ENCODE measurements at places on chromosomes 6 and 20.
A peak's percentile ranks its signal among the peaks of the same experiment; 100 is the strongest.

DNA sequence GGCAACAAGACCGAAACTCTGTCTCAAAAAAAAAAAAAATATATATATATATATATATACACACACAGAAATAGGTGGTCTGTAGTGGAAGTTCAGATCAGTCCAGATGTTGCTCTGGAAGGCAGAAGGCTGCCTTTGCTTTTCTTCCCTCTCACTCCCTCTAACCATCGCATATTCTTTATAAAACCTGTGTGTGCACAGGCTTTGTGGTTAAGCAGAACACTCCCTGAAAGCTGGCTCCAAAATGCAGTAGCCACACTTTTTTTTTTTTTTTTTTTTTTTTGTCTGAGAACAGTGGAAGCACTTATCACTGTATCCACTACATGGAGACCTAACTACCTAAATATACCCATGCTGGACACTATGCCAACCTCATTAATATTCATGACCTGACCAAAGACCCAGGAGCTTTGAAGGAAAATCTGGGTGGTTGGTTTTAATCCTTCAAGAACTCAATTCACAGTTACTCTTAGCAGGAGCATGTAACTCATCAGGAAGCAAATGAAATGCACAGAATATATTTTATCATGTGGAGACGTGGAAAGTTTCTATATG, 20.0 kb upstream of the GFOD1 start:
- no peak for DNase-seq

- no peak for DNase-seq
Measured at GRCh38 chr6:106253172-106253571, 72.4 kb downstream of the ATG5 start.

DNA sequence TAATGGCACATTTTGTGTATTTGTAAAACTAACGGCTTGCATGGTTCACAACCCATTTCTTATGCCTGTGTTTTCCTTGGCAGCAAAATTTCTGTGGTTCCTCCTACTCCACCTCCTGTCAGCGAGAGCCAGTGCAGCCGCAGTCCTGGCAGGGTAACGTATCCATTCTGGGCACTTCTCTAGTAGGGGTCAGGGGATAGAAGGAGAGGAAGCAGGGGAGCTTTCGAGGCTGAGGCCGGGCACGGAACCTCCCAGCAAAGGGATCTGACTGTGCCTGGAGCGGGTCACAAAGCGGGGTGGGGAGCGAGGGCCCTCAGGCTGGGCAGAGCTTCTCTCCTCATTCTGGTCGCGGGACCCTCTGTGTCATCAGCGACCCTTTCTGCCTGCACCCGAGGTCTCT, 58.4 kb downstream of the SYTL3 start:
- no peak for DNase-seq

GRCh38 chr20:46058599-46059281, 29.7 kb downstream of the SLC12A5 start:
- no peak for DNase-seq

DNA sequence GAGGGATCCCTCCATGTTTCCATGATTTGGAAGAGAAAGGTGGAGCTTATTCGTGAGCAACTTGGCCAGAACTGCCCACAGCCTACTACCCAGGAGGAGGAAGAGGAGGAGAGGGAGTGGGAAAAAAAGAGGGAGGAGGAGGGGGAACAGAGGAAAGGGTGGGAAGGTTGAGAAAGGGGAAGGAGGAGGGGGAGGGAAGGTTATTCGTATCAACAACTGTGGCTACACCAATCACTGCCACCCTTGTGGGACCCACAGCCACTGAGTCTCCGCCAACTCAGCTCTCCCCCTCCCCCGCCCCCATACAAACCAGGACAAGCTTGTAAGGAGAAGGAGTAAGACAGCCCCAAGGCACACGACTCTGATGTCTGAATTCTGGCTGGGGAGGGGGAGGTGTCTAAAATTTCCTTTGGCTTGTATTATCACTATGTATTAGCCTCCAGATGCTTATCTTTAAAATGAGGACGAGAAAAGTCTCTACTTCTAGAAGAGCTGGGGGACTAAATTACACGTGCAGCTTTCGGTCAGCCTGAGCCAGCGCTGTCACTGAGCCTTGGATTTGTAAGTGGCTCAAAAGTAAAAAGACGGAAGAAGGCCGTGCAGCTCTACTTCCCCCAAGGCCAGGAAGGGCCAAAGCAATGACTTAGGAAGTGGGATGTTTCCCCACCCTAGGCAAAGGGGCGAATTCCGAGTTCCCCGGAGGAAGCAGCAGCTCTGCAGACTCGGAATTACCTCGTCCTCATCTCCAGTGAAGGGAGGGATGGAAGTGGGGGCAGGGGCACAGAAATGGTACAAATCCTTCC, 1.0 kb downstream of the FKBP1A start:
- no peak for DNase-seq

GRCh38 chr6:4774715-4775493, 1.3 kb upstream of the CDYL start:
- DNase-seq = no peak

- no peak for DNase-seq
Measured at GRCh38 chr20:1569415-1569881, 11.9 kb upstream of the SIRPD start.

DNA sequence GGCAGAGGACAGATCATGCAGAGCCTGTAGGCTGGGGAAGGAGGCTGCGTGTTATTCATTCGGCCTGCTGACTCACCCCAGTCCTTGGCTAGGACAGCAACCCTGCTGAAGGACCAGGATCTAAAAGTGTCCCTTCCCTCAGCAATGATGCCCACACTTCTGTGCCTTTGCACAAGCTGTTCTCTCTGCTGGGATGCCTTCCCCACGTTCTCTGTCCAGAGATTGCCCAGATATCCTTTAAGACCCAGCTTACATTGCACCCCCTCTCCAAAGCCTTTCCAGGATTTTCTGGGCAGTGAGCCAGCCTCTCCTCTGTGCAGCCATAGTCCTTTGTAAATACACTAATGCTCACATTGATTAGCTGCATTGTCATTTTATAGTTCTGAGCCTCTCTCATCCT, 99.3 kb upstream of the CHD6 start:
- DNase-seq = no peak

GRCh38 chr20:19077370-19078220, 134.8 kb upstream of the SLC24A3 start:
- DNase-seq = no peak

- no peak for DNase-seq
Measured at GRCh38 chr6:38391626-38392579, 247.8 kb downstream of the BTBD9 start.

GRCh38 chr6:37239526-37239925, 18.0 kb upstream of the TBC1D22B start:
- no peak for DNase-seq

DNA sequence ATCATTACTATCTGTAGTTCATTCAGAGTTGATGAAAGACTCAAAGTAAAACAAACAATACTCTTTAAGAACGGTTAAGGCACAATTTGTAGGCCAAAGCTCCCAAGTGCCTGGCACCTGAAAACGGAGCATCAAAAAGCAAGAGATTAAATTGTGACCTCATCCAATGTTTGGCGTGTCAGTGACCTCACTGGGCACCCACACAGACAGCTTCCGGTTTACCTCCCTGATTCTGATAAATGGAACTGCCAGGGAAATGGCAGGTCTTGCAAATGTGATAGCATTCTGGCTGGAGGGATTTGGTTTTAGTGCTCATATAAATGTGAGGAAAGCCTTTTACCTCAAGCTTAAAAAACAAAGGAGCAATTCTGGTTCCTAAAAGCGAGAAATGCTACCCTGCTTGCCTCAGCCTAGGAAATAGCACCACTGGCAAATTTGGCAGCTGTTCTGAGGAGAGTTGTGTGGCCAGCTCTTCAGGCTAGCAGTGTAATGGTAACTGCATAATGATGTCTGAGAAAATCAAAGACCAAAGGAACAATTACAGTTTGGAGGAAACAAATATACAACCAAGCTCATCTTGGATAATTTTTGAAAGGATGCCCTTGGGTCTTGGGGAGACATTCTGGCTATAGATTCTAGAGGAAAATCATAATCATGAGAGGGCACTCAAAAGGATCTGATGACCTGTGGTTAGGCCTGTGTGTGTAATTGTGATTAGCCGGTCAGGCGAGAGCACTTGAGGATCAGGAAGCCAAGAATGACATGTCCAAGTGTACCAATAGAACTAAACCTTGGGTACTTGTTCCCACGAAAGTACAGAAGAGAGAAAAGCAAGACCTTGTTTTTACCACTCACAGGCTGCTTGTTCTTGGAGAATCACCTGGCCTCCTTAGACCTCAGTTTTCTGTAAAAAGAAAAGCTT, 174.3 kb downstream of the TFAP2B start:
- DNase-seq = no peak

GRCh38 chr20:41158082-41158625, 20.8 kb downstream of the PLCG1 start:
- no peak for DNase-seq

GRCh38 chr6:145962581-145962980, 1.6 kb downstream of the SHPRH start:
- no peak for DNase-seq

DNA sequence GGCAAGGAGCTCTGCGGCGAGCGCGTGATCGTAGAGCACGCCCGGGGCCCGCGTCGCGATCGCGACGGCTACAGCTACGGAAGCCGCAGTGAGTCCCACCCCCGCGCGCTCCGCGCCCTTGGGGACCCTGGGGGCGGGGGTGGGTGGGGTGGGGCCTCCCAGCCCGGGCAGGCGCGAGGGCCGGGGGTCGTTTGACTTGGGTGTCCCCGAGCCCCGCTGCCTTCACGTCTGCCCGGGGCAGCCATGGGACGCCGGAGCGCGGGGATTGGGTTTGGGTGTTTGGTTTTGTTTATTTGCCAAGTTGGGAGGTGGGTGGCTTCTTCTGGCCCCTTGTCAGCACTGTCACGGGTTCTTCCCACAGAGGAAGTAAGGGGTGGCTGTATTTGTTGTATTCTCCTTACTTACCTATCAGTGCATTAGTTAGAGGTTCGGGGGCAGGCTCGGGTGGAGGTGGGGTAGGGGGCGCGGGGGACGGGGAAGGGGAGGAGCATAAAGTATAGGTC, 777 bp downstream of the SRSF6 start:
- DNase-seq = no peak

DNA sequence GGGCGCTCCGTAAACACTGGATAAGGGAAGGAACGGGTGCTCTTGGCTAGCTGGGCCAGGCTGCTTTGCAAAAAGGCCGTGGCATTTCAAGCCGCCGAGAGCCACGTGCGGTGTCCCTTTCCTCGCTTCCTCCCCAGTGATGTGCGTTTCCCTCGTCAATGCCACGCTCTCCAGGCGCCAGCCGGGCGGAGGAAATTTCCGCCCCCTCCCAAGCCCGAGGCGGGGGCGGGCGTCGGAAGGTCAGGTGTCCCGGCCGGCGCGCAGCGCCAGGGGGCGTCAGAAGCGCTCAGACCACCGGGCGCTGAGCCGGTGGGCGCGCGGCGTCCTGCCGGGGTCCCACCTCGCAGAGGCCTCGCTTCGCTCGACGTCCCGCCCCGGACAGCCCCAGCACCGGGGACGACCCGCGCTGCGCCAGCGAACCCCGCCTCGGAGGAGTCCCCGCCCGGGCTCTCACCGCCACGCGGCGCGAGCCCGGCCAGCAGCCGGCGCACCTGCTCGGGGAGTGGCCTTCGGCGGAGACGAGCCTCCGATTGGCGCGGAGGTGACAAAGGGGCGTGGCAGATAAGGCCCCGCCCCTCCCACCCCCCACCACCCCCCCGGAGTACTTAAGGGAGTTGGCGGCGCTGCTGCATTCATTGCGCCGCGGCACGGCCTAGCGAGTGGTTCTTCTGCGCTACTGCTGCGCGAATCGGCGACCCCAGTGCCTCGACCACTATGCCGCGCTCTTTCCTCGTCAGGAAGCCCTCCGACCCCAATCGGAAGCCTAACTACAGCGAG, at the start of gene SNAI1:
SNAI1 (plus strand) TSS at position 635 of the 777 bp plus-strand sequence; CDS start at position 715, 80 bp downstream.
- peak; percentile 77 for DNase-seq

DNA sequence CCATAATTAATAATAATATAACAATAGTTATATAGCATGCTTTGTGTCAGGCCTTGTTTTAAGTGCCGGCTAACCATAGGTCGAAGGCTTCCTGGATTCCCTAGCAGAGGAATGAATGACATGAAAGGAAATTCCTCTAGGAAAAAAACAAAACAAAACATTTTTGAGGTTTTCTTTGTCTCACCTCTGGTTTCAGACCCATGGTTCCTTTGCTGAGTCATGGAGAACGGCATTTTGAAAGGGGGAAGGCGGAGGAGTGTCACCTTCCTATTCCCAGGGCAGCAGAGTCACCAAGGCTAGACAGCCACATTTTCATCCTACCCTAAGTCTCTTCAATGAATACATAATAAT, 25.3 kb upstream of the CCND3 start:
- no peak for DNase-seq

DNA sequence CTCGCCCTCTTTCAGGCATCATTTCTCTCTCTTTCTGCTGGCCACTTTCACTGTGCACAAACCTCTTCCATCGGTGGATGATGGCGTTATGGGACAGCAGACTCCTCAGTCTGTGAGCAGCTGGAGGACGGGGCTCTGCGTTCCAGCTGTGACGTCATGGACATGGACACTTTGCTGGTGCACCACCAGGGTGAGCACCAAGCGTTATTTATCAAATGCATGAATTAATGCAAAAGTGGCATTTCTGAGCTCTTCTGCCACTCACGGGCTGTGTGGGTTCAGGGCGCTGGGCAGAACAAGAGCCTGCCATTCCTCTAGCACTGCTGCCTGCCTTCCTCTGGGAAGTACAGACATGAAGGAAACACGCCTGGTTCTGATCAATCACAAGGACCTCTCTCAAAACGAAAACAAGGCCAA, 82.9 kb upstream of the MPC1 start:
- no peak for DNase-seq

- DNase-seq = no peak
Measured at GRCh38 chr20:25017257-25017803, 24.8 kb upstream of the APMAP start.

- no peak for DNase-seq
Measured at GRCh38 chr20:63158845-63159244, 57.1 kb downstream of the YTHDF1 start.

GRCh38 chr6:134714113-134714512, 235.8 kb downstream of the ALDH8A1 start:
- DNase-seq = no peak

- peak; percentile 69 for DNase-seq
Measured at GRCh38 chr6:32969685-32970412, 1.5 kb downstream of the BRD2 start.

GRCh38 chr6:133115946-133116345, 125.2 kb upstream of the EYA4 start:
- DNase-seq = no peak

DNA sequence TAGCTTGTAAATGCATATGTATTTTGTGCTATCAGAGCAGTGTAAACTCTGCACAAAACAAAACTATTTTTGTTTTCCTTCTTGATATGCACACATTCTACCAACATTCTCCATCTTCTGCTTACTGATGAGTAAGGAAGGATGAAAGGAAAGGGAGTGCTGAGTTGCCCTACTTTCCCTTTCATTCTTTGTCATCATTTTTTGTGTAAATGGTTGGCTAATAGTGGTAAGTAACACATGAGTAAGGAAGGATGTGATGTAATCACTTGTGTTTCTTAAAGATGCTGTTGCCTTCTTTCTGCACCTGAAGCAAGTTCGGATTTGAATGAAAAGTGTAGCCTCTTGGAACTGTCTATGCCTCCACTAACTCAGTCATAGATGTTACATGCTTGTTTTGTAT, 4.6 kb upstream of the REV3L start:
- DNase-seq = no peak

GRCh38 chr20:53592992-53593465, 610 bp downstream of the ZNF217 start:
- no peak for DNase-seq

GRCh38 chr6:166757232-166758135, 130.4 kb upstream of the RPS6KA2 start:
- no peak for DNase-seq

- DNase-seq = no peak
Measured at GRCh38 chr6:163398115-163398514, 16.4 kb upstream of the QKI start.

Data from activated T-helper 2 cell treated with anti-CD3 and anti-CD28 coated beads, Interferon-gamma antibody, Interleukin-2, Interleukin-4, amounts not matched to agents 10 μg/mL and 5 μg/mL and 100 μg/mL, durations not matched to agents 14 hours and 24 hours and 36 hours (primary cell).